ENCODE measurements at places on chromosomes 11 and 22.

GRCh38 chr11:35313066-35313759 lies 106.1 kb downstream of the SLC1A2 start:
- no peak for DNase-seq

- peak; percentile 41 for DNase-seq
These were observed 293.5 kb downstream of the TMEM135 start for GRCh38 chr11:87331273-87331672.

DNA sequence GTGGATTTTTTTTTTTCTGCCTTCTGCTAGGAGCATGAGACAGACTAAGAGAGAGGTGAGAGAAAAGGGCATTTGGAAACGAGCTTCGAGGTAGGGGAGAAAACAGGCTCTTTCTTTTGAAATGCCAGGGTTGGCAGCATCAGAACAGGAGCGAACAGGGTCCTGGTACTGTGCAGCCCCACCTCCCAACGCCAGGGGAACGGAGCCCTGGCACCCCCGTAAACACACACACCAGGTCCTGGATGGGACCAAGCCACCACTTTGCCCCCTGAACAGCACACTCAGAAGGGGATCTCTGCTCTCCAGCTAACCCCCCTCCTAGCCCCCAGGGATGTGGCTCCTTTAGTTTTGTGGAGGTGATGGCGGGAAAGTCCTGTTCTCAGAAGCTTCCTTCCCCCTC lies 127.1 kb downstream of the CTTN start:
- DNase-seq, result no peak

DNA sequence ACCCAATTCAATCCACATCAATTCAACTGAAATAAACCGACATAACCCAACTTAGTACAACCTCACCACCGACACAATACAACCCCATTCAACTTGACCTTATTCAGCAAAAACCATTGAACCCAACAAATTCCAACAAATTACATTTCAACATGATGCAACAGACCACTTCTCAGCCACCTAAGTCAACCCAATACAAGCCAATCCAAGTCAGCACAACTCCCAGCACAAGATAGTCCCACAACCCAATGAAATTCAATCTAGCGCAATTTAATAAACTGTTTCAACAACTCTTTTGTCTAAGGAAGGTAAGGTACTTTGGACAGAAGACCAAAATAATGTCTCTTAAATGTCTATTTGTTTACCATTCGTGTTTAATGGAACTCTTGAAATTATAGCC lies 226.0 kb downstream of the MIAT start:
- no peak for DNase-seq

DNA sequence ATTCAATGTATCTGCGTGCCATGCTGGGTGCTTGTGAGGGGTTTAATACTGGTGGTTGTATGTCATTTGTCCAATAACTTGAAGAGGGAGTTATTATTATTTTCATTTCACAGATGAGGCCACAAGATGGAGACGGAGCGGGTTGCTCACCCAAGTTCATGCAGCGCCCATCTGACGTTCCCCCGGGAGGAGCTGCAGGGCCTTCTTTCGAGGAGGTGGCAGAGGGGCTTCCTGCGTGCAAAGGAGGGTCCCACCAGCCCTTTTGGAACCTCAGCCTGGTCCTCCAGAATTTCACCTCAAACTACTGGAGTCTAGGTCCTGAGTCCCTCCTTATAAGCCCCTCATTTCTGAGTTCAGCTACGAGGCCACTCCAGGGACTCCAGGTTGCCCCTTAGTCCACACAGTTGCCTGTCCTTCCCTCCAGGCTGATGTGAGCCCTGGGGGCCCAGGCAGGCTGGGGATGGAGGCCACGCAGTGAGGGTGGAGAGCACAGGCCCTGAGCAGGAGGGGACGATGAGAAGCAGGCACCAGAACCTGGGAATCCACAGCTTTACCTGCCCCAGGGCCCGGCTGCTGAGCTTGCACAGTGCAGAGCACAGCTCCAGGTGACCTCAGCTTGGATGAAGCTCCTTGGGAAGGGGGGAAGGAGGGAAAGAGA lies 2.9 kb upstream of the VSIG10L2 start:
- DNase-seq, result no peak

DNA sequence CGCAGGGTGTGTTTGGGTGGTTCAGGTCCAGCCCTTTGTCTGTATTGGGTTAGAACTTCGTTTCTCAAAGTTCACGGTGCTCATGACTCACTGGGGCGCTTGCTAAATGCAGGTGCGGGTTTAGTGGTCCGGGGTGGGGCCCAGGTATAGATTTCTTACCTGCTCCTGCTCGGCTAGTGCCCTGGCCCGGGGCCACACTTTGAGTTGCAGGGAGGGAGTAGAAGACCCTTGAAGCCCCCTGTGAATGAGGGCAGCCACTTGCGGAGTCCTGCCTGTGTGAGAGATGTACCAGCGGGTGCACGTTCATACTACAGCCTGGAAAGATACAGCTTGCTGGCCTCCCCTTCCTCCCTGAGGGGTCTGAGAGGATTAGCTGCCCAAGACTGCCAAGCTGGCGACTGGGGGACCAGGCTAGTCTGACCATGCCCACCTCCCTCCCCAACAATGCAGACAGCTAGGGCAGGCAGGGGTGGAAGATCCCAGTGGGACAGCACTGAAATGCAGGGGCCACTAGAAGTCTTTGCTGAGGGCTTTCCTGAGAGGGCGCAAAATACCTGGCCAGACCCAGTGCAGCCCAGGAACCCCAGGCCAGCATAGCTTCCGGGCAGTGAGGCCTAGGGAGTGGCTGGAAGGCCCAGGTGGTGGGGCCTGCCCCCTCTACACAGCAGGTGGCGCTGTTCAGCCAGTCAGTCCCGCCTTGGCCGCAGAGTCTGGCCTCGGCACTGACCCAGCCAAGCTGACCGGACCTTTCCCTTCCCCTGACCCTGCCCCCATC lies 5.1 kb upstream of the MYRF start:
- DNase-seq, result peak; percentile 59

DNA sequence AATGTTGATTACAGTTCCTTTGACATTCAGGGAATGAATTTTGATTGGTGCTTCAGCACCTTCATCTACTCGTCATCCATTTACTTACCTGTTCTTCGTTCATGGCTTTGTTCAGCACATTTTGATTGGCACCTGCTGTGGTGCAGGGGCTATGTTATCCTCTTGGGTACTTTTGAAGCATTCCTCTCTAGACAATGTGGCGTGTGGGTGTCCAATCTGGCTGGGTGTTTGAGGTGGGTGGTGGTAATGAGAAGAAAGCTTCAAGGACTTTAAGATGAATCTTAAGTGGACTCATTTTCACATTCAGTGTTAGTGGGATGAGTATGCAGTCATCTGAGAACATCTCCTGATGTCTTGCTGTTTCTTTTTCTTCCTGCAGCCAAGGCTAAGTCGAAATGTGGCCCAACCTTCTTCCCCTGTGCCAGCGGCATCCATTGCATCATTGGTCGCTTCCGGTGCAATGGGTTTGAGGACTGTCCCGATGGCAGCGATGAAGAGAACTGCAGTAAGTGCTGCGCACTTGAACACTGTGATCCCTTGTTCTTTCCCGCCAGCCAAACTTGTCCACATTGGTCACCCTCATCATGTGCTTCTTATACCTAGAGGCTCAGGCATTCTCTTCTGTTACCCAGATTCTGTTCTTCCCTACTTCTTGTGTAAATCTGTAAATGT lies 137.5 kb downstream of the LDLRAD3 start:
- no peak for DNase-seq

GRCh38 chr11:72225411-72225951 lies 914 bp downstream of the INPPL1 start:
- no peak for DNase-seq

- peak; percentile 58 for DNase-seq
These were observed 43.6 kb downstream of the LRRC32 start for GRCh38 chr11:76626921-76627401.

- DNase-seq, result no peak
These were observed 390.5 kb downstream of the TBC1D22A start for GRCh38 chr22:47152938-47153337.

GRCh38 chr11:110971140-110971539 lies 258.9 kb upstream of the ARHGAP20 start:
- DNase-seq, result no peak

DNA sequence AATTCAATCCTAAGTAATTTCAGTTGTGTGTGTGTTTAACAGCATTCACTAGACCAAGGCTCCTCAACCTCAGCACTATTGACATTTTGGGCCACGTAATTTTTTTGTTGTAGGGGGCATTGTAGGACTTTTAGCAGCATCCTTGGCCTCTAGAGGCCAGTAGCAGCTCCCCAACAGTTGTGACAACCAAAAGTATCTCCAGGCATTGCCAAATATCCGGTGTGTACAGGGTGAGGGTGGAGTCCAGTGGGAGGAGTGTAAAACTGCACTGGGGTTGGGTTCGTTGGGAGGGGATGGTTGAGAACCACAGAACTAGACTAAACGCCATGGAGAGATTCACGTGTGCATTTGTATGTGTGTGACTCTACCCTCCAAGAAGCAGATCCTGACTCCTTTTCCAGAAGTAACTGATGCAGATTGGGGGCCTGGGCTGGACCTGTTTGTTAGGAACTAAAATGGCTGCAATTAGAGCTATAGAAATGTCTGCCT lies 5.9 kb upstream of the PHF21A start:
- no peak for DNase-seq

GRCh38 chr11:119571311-119571710 lies 148.3 kb upstream of the THY1 start:
- DNase-seq, result no peak

DNA sequence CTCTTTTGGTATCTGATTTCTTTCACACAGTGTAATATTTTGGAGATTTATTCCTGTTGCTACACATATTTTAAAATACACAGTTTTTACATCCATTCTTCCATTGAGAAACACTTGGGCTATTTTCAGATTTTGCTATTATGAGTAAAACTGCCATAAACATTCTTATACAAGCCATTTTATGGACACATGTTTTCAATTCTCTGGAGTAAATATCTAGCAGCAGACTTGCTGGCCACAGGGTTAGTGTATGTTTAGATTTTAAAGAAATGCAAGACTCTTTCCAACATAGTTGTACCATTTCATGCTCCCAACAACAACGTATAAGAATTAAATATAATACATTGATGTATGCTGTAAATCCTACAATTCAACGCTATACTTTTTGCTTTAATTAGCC lies 360.8 kb upstream of the PITPNB start:
- no peak for DNase-seq

GRCh38 chr11:70627219-70627618 lies 228.9 kb downstream of the CTTN start:
- no peak for DNase-seq

GRCh38 chr11:41320653-41321052 lies 138.8 kb downstream of the LRRC4C start:
- DNase-seq, result peak; percentile 39

DNA sequence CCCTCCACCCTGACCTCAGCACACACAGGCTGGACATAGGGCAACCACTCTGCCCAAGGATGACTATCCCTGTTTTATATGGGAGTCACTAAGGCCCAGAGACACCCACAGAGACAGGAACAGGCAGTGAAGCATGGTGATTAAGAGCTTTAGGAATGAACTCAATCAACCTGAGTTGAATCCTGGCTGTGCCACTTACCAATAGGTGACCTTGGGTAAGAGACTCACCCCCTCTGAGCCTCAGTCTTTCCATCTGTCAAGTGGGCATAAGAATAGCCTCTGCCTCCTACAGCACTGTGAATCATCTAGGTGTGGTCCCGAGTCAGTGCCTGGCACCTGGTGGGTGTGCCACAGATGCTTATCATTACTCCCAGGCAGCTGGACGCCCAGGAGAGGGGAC lies 6.8 kb downstream of the CRYBB1 start:
- DNase-seq, result no peak

DNA sequence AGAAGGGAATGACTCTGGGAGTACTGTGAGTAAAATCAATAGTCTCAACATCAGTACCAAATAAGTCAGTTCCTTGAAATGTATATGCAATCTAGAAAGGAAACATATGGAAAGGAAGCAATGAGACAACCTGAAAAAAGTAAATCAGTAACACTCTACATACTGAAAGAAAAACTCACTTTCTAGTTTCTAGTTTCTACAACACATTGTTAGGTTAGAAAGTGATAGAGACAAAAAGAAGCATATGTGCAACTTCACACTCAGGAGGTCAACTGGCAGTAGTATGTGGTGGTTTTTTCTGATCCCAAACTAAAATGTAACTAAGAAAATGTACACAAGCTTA lies 156.5 kb upstream of the SOX6 start:
- DNase-seq, result no peak

GRCh38 chr11:13926981-13927380 lies 35.5 kb upstream of the SPON1 start:
- DNase-seq, result no peak

- DNase-seq, result no peak
These were observed 73.0 kb downstream of the ZBTB44 start for GRCh38 chr11:130241713-130242112.

GRCh38 chr22:46754110-46754799 lies 8.2 kb upstream of the TBC1D22A start:
- DNase-seq, result peak; percentile 87

DNA sequence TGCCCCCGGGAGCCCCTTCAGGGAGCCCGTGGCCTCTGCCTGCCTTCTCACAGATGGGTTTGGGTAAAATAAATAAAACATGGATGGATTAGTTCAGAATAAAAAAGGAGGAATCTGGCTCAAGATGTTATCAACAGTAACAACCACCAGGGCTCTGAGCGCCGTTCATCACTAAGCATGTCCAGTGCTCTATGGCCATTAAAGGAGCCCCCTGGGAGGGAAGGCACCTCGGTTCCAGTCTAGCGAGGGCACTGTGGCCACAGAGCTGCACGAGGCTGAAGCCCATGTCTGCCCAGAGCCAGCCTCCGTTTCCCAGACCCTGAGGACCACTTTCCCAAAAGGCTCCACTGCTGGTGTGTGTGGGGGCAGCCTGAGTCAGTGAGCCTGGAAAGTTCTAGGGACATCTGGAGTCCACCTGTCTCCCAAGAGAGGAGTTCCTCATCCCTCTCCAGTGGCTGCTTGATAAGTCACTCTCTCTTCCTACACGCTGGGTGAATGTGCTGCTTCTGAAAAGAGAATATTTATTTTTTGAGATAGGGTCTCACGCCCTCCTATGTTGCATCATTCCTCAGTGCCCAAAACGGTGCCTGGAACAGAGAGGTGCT lies 614.6 kb downstream of the TBC1D22A start:
- no peak for DNase-seq

- no peak for DNase-seq
These were observed 53.9 kb downstream of the MYO7A start for GRCh38 chr11:77181799-77182541.

DNA sequence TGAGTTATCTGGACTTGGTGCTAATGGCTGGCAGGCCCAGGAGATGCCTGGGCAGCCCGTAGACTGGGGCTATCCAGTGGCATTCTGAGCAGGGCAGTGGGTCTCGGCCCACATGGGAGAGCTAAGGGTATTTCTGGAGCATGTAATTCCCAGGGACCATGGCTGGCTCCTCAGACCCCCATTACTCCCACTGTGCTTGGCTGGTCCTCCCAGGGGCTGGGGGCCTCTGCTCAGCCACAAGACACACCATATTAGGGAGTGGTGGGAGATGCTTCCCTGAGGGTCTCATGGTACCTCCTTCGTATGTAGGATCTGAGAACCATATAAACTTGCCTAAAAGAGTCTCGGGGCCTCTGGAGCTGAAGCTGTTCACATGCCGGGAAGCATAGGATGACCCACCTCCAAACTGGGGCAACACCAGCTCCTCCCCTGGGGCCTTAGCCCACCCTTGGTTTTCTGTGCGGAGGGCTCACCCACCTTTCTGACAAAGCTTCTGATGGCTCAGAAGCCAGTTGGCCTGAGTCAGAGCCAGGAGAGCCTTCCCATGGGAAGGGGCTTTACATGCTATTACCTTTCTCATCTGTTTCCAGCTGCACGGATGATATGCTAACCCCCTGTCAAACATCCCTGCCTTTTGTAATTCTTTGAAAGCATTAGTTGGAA lies 9.5 kb upstream of the FTH1 start:
- DNase-seq, result no peak

GRCh38 chr11:118227865-118228785 lies 3.3 kb upstream of the JAML start:
- no peak for DNase-seq

- DNase-seq, result no peak
These were observed 1.0 kb downstream of the PCNX3 start for GRCh38 chr11:65616575-65617001.
